ENCODE measurements at places on chromosomes 2 and 18.

DNA sequence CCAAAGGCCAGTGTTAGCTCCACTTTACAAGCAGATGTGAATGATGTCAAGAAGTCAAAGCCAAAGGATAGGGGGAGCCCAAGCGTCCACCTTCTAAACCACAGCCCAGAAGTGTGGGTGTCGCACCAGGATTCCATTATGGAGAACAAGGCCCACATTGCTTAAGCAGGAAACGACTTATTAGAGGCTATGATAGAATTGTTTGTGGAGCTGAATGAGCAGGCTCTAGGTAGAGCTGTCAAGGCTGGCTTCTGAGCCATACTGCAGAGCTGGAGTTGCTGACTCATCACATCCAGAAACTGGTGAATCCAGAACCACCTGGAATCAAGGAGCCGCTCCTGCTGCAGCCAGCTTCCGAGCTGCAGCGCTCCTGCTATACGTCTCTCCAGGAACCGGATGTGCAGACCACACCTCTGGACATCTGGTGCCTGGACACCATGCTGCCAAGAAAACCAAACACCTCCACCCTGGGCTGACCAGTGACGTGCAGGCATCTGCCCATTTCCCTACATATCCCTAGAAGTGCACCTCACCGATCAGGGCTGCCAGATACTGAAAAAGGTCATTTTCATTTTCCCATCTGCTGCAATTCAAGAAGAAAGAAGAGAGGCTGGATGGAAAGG is 6.2 kb upstream of the TWIST2 start:
- DNase-seq: no peak

DNA sequence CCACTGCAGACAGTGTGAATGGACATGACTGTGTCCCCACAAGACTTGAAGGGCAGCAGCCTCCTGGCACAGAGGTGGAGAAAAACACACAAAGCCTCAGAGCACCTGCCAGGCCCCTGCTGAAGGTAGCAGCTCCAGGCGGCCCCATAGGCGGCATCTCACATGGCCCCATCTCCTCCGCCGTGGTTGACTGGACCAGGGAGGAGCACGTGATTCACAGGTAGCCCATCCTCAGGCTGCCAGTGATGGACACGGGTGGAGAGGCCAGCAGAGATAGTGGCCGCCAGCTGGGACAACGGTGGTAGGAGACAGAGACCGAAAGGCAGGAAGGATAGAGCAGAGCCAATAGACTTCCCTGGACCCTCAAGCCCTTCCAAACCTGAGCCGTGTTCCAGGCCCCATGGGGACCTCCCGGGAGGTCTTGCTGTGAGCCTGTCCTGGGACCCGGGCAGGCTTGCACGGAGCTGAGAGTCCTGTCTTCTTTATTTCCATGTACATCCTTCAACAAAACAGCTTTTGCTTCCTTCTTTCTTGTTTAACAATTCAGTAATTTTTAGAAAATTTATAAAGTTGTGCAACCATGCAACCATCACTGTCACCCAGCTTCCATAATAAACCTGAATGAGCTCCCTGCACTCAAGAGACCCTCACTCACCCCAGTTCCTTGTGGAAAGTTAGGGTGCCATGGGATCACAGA is 26.9 kb downstream of the GPR55 start:
- DNase-seq: peak; percentile 64

- DNase-seq: no peak
These were observed 43.7 kb downstream of the COA5 start for GRCh38 chr2:98564541-98565132.

GRCh38 chr2:196481324-196481697 is 158.2 kb upstream of the CCDC150 start:
- no peak for DNase-seq

- no peak for DNase-seq
These were observed 200.2 kb downstream of the RAD51AP2 start for GRCh38 chr2:17318013-17318412.

DNA sequence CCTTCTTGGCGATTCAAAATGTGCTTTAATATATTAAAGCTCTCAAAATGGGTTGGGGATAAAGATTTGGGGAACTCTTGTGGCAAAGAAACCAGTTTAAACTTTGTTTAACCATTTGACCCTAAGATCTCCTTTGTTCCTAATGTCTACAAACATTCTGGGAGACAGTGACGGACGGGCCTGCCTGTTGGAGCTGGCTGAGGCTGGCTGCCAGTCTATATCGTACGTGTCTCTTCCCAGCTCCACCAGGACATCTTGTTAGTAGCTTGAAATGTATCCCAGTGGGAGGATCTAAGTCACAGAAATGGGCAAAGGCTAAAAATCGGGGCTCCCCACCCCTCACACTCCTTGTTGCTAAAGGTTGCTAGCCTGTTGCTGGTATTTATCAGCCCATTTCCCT is 30.7 kb downstream of the ZNF532 start:
- no peak for DNase-seq

- no peak for DNase-seq
These were observed 632.0 kb upstream of the PIK3C3 start for GRCh38 chr18:41323044-41323443.

- DNase-seq: no peak
These were observed 56.8 kb upstream of the TTN start for GRCh38 chr2:178863856-178864620.

- peak; percentile 90 for DNase-seq
These were observed 686 bp upstream of the PNO1 start for GRCh38 chr2:68157002-68157401.

DNA sequence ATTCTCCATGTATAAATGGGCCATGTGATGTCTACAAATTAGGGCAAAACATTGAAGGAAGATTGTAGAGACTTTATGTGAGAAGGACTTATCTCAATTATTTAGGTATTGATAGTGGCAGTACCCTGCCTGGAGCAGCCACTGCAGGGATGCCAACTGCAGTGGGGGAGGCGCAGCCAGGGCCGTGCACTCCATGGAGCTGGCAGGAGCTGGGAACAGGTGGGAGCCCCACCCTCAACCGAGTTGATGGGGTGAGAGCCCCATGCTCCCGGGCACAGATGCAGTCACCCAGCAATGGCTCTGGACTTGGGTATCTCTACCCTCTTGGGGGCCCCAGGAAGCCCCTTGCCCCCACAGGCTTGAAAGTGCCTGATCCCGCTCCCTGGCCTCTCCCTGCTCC is 564.3 kb downstream of the SLC4A3 start:
- no peak for DNase-seq

- DNase-seq: no peak
These were observed 35.7 kb downstream of the KDM3A start for GRCh38 chr2:86476918-86477317.

DNA sequence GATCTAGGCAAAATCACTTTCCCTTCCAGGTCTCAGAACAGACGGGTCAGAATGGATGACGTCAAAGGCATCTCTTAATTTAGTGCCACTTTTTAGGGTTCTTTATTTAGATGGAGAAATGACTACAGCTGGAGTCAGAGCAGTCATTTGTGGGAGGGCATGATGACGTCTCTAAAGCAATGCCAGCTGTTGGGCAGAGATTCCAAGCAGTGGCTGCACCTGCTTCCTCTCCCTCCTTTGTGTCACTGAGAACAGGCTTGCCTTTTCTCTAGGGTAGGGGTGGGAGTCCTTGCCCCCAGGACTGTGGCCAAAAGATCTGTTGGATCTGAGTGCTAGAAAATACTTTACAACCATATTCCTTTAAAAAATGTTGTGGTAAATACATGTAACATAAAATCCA is 28.7 kb upstream of the SKOR2 start:
- no peak for DNase-seq

GRCh38 chr2:120396861-120397811 is 51.2 kb downstream of the INHBB start:
- DNase-seq: peak; percentile 34

- DNase-seq: no peak
These were observed 692.2 kb upstream of the KLHL29 start for GRCh38 chr2:22692746-22693145.

GRCh38 chr2:167861574-167862193 is 385.7 kb downstream of the STK39 start:
- no peak for DNase-seq

DNA sequence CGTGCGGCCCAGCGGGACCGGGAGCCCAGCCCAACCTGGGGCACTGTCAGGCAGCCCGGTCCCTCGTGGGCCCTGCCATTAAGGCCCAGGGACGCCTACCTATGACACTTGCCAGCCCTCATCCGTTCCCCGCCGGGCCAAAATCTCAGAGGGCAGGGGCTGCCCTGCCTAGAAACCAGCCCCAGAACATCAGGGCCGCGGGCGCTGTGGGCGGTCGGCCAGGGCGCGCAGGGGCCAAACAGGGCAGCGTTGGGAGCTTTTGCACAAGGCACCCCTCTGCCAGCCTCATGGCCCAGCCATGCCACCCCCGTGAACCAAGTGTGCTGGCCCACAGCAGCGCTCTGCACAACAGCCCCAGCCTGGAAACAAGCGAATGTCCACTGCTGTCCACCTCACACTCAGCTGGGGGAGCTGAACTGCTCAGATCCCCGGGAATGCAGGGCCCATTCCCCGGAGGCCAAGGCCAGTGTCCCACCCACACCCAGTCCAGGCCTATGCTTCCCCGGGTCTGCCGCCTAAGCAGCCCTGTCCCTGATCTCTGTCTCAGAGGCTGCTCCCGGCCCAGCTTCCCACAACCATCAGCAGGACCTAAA is 3.5 kb upstream of the NEURL3 start:
- no peak for DNase-seq

DNA sequence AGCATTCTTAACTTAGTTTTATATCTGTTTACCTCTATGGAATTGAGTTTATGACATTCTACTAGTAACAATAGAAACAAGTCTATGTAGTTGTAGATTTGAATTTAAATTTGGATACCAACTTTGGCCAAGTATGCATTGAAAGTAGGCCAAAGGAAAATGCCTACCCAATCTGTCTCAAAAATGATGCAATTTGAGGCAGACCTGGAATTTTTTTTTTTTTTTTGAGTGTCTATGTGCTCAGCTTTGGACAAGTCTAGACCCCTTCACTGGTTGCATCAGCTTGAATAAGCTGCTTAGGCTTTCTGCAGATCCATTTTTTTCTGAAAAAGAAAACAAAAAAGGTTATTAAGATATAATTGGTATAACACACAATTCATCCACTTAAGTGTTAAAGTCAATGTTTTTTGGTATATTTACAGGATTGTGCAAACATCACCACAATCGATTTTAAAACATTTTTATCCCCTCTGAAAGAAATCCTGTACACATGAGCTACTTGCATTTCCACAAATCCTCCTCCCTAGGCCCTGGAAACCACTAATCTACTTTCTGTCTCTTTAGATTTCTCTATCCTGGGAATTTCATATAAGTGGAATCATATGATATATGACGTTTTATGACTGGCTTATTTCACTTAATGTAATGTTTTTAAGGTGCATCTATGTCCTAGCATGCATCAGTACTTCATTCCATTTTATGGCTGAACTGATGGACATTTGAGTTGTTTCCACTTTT is 185.1 kb upstream of the CCDC68 start:
- DNase-seq: no peak

DNA sequence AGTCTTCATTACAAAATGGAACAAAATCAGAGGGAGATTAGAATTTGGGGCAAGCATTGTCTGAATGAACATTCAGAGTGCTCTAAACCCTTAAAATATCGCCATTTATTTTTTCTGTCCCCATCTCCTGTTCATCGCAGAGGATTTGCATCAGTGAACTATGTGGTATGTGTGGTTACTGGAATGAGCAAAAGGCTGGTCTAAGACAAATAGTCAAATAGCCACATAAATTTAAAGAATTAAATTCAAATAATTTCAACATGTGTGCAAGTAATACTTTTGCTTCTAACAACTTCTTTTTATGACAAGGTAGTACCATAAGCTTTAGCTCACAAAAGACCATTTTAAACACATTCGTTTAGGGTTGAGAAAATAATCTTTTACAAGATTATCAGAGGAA is 82.6 kb upstream of the ST8SIA3 start:
- DNase-seq: no peak

GRCh38 chr2:75064691-75065396 is 106.4 kb downstream of the POLE4 start:
- DNase-seq: peak; percentile 84

GRCh38 chr2:222724208-222724607 is 52.8 kb downstream of the MOGAT1 start:
- no peak for DNase-seq

DNA sequence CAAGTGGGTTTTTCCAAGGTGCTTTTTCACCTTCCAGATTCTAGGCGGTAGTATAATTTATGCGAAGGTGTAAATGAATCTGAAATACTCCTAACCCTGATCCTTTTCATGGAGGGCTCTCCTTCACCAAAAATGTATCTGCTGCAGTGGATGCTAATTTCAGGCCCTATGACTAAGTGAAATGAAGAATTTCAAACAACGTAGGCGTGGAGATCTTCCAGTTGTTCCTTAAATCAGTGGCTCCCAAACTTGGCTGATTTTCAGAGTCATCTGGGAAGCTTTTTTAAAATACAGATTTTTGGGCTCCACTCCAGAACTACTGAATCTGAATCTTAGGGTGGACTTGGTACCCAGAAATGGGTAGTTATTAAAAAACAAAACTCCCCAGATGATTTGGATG is 5.5 kb downstream of the GCKR start:
- DNase-seq: no peak

- DNase-seq: no peak
These were observed 156.6 kb downstream of the DYSF start for GRCh38 chr2:71609958-71610357.

GRCh38 chr2:188042412-188042811 is 249.3 kb upstream of the GULP1 start:
- DNase-seq: no peak

DNA sequence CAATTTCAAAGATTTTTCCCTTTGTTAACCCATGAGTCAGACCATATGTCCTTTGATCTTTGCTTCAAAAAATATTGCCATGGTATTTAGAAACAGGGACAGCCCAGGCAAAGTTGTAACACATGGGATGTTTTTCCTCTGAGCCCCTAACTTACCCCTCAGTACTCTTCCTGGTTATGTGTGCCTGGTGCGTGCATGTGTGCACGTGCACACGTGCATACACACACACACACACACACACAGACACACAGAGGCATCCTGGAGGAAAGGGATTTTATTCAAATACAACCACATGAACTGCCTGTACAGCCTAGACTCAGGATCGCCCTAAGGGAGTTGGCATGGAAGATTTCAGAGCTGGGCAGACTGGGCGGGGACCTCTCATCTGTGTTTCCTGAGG is 5.1 kb downstream of the AFF3 start:
- no peak for DNase-seq

DNA sequence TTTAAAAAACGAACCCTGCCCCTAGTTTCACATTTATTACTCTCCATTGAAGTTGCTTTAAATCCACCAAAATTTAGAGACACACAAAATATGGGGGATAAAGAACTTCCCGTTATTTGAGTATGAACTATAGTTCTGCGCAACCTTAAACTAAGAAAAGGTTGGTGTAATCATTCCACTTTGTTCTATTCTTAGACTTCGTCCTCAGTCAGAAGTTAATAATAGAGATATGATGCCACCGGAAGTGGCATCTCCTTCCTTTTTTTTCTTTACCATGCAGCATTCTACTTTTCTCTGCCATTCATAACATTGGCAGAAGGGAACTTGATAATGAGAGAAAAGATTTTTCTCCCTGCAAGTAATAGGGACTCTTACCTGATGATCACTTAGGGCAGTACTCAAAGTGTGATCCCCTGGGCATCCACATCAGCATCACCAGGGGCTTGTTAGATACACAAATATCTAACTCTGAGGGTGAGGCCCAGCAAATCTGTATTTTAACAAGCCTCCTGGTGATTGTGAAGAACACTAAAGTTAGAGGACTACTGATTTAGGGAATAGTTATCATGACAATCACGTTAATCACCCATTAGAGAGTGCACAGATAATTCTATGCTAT is 147.7 kb upstream of the DTNA start:
- DNase-seq: no peak

GRCh38 chr2:109654326-109655050 is 40.3 kb downstream of the SOWAHC start:
- no peak for DNase-seq

GRCh38 chr18:69718912-69719547 is 228.6 kb downstream of the CD226 start:
- no peak for DNase-seq

All from spleen (tissue), 13 donors.